ENCODE measurements at places on chromosomes 5 and 9.
A peak's percentile ranks its signal among the peaks of the same experiment; 100 is the strongest.

DNA sequence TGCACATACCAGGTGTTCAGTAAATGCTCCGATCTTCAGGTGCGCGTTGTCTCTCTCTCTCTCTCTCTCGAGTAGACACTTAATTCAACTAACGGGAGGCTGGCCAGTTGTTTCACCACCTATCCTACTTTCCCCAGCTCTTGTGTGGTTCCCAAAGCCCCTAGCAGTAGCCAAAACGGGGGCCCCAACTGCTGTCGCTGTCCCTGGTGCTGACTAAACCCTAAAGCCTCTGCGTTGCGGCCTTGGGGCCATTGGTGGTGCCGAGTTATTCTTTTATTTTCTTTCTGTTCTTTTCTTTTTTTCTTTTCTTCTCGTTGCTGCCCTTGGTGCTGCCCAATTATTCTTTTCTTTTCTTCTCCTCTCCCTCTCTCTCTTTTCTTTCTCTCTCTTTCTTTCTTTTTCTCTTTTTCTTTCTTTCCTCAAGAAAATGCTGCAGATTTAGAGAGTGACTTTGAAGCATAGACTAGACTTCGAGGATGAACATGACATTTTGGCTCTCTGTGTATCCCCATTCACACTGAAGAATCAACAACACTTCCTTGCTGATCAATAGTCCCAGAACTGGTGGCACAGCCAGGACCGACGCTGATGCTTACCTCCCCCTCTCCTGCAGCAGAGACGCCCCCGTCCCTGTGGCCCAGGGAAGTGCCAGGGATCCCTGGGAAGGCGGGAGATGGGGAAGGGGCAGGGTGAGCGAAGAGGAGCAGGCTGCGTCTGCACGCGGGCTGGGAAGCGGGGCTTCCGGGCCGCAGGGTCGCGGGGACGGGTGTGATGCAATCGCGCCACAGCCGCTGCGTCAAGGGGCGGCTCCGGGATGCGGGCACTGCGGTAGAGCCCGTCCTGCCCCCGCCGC is at the start of gene FBLL1:
Gene FBLL1, plus strand, starts transcription at position 785 of the 853 bp plus-strand sequence. CDS start 200 bp downstream, outside the sequence.
- no peak for DNase-seq

- DNase-seq: peak; percentile 6
These were observed 25.7 kb downstream of the UTP15 start for GRCh38 chr5:73591102-73591695.

DNA sequence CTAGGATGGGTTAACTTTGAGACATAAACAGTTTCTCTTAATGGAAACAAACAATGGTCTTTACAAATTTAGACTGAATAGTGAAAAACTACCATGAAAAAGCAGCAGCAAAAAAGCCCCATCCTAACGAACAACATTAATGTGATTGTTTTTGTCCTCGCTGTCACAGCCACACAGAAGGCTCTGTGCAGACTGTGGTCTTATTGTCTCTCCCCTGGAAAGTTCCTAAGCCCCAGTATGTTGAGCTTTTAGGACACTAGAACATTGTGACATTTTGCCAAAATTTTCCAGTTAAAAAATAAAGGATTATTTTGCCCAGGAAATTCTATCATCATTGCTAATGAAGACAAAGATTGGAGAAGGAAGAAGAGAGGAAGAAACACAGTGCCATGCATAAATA is 12.6 kb upstream of the SOWAHA start:
- no peak for DNase-seq

DNA sequence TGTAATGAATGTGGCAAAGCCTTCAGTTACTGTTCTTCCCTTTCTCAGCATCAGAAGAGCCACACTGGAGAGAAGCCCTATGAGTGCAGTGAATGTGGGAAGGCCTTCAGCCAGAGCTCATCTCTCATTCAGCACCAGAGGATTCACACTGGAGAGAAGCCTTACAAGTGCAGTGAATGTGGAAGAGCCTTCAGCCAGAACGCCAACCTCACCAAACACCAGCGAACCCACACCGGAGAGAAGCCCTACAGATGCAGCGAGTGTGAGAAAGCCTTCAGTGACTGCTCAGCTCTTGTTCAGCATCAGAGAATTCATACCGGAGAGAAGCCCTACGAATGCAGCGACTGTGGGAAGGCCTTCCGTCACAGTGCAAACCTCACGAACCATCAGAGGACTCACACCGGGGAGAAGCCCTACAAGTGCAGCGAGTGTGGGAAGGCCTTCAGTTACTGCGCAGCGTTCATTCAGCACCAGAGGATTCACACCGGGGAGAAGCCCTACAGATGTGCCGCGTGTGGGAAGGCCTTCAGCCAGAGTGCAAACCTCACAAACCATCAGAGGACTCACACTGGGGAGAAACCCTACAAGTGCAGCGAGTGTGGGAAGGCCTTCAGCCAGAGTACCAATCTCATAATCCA is 6.8 kb downstream of the RPL12 start:
- DNase-seq: no peak

GRCh38 chr9:38423973-38424843 is at the start of gene IGFBPL1:
Gene IGFBPL1 (minus strand): TSS chr9:38424454. CDS start chr9:38424424, 30 bp downstream.
- peak; percentile 11 for DNase-seq

DNA sequence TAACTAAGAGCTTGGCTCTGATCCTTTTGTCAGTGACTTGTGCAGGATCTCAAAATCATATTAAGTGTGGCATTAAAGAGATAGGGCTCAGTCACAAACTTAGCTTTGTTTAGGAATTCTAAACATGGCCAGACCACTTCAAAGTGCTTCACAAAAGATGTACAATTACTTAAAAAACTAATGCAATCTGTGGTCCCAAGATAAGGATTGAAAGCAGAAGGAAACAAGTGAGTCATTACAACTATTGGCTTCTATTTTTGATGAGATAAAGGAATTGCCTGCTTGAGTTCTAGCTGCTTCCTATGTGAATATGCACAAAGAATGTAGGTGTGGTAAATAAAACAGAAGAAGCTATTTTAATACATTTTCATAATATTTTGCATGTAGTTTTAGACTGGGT is 44.9 kb upstream of the SLC12A2 start:
- no peak for DNase-seq

GRCh38 chr5:42400474-42400873 is 22.8 kb upstream of the GHR start:
- no peak for DNase-seq

GRCh38 chr5:44691802-44692201 is 116.9 kb upstream of the MRPS30 start:
- no peak for DNase-seq

GRCh38 chr9:76630916-76631315 is 133.3 kb upstream of the PCA3 start:
- DNase-seq: no peak

GRCh38 chr9:98225015-98225442 is 30.4 kb downstream of the TBC1D2 start:
- DNase-seq: no peak

DNA sequence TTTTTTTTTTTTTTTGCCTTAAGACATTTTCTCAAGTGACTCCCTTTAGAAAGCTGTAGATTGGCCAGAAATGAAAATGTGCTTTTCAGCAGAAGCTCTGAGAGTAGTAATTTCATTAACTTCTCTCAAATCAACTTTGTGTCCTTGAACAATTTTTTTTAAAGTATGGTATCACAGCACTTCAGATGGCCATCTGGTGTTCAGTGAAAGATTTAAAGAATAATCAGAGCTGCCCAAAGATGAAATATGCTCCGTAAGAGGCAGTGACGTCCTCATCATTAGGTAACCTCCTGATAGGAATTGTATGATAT is 43.0 kb upstream of the PCAT7 start:
- DNase-seq: no peak

- DNase-seq: no peak
These were observed 4.3 kb upstream of the IRX4 start for GRCh38 chr5:1886846-1887587.

DNA sequence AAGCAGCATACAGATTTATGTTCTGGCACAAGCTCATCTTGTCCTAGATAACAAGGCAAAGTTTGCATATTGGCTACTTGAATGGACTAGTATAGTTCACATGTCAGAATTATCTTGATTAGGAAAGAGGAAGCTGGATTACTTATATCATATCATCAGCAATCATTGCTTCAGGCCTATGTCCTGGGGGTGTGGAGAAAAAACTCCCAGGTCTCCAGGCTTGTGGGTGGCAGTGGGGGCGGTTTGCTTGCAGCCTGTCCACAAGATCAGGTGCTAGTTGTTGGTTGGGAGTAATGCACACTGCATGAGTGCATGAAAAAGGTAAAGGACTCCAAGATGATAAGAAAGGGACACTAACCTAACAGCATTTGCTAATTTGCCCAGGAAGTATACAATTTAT is 326.4 kb upstream of the PDE4D start:
- DNase-seq: no peak

GRCh38 chr5:68049053-68049713 is 166.4 kb upstream of the PIK3R1 start:
- no peak for DNase-seq

GRCh38 chr5:74685979-74686631 is 1.1 kb downstream of the HEXB start:
- no peak for DNase-seq

DNA sequence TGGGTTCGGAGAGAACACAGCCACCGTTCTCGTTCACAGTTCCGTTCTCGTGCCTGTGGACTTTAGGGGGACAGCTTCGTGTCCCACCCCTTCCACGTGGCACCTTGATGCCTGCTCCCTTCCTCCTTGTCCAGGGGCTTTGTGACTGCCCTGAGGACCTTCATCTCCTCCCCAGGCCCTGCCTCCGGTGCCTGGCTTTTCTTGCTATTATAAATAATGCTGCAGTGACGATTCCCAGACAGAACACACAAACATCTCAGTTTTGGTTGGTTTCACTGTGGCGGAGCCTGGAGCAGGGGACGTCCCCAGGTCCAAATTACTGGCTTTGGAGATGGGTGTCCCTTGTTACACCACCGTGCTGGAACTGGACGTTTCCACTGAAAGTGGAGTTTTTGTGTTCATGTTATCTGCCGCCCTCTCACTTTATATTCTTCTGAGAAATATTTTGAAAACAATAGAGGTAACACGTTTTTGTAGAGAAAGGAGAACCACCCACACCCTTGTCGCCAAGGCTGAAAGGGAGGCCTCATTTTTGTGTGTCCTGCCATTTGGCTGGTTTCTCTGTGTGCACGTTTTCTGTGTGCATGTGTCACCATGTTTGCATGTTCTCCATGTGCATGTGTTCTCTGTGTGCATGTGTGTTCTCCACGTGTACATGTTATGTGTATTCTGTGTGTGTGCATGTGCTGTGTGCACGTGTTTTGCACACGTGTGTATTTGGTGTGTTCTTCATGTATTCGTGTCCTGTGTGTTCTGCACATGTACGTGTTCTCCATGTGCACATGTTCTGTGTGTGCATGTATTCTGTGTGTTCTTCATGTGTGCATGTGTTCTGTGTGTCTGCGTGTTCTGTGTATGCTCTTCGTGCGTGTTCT is 24.2 kb downstream of the WNK2 start:
- no peak for DNase-seq

DNA sequence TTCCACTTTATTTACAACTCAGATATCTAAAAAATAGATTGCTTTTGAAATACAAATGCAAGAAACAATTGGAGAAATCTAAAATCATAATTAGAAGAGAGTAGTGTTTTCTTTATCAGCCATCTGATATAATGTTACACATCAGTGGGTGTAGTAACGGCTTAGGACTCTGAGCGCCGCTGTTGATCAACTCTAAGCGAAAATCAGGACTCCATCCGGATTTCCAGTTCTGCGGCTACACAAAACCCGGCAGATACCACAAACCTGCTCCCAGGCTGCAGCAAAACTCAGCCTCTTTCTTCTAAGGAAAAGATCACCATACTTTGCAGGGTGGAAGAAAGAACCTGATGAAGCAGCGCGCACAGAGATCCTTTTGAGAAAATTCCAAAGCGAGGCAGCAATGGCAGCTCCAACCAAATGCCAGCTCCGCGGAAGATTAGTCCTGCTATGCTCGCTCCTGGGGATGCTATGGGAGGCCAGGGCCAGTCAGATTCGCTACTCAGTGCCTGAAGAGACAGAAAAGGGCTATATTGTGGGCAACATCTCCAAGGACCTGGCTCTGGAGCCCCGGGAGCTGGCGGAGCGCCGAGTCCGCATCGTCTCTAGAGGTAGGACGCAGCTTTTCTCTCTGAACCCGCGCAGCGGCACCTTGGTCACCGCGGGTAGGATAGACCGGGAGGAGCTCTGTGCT is at the start of gene PCDHGA9:
Gene PCDHGA9, plus strand, starts transcription at position 226 of the 691 bp plus-strand sequence. Its CDS starts 175 bp downstream, at position 401.
- no peak for DNase-seq

- DNase-seq: no peak
These were observed 2.1 kb upstream of the CAMK2A start for GRCh38 chr5:150291388-150292385.

- DNase-seq: no peak
These were observed 72.8 kb downstream of the APBA1 start for GRCh38 chr9:69599232-69599971.

DNA sequence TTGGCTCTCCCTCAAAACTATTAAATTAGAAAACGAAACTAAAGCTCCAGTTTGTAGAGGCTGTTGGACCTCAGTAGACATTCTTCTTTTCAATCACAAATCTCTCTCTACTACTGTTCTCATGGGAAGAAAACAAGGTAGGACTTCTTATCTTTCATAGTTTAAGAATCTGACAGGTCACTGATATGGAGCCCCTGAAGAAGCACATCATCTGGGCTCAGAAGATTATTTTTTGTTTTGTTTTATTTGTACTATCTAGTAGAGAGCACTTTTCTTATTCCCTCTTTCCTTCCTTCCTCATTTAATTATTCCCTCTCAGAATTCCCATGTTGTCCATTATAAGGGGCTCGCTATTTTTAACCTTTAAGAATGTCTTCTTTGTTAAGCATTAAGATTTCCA is 26.3 kb downstream of the STARD4 start:
- DNase-seq: no peak

- DNase-seq: no peak
These were observed 6.1 kb upstream of the C5orf58 start for GRCh38 chr5:170226661-170227060.

DNA sequence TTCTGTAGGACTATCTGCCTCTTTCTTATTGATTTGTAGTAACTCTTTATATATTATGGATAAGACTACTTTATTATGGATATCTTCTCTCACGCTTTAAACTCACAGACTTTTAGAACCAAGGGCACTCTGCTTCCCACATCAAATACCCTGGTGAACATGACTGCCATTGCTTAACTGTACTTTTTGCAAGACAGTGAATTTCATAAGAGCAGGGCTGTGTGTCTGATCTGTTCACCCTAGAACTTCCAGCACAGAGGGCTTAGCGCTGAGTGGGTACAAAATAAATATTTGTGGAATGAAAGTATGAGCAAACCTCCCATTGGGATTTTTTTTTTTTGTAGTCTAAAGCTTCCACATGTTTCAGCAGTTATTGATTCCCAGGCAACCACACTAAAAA is 84.8 kb downstream of the CFAP77 start:
- DNase-seq: no peak

DNA sequence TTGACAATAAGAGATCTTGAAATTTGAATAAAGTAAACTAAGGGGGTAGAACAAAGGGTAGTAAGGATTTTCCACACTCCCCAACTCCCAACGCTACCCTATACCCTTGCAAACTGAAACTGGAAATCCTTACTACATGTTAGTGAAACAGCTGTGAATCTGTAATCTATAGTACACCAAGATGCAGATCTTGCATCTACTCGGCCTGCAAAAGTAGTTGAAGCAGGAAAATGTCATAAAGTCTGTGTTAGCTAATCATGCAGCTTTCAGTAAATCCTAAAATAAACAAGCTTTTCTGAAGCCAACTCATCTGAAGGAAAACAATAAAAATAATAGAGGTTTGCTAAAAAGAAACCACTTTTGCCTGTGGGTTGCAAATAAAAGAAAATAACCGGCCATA is 1242.0 kb upstream of the ACO1 start:
- DNase-seq: no peak

GRCh38 chr9:98694943-98695342 is 13.8 kb downstream of the GABBR2 start:
- DNase-seq: no peak
